ENCODE measurements at places on chromosomes 3 and 15.

DNA sequence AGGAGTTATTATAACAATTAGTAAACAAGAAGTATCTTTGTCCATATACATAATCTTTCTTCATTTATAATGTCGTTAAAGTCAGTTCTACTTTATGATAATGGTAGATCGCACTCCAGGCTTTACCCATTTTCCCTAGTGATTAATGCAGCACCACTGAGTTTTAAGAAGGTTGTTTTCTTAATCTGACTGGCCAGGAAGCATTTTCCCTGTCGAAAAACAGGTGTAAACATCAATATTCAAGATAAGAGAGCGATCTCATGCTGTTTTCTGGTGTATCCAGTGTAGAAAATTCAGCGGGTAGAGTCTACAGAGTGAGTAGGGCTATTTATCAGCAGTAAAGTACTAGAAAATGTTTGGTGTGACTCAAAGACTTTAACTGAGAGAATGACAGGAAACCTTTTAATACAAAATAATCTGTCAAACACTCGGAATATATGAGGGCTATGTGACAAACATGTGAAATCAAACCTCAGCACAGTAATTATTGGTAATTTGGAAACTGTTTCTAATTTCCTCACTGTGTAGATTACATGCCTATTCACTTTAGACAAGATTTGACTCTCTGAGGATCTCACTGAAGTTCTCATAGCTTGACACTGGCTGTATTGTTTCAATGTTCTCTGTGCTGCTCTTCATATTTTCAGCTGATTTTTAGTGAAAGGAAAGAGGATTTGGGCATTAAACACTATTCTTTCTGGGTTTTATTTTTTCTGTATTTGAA, 1013.2 kb downstream of the VGLL3 start:
- no peak for DNase-seq

- no peak for DNase-seq
These were observed 290.7 kb upstream of the LMCD1 start for GRCh38 chr3:8210882-8211341.

DNA sequence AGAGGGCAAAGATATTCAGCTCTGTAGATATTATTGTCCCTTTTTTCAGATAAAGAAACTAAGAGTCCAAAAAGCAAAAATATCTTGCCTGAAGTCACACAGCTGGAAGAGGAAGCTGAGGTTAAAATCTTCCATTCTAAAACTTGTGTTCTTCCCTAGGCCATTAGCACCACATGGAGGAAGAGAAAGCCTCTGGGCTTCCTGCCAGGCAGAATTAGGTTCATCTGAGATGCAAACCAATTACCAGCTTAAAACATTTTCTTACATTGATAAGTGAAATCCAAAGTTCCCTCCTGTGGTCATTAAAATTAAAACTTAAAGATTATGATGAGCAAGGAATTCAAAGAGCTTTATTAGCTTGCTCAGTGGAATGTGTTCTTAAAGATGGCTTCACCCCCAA, 235.3 kb upstream of the SETMAR start:
- DNase-seq = no peak

- DNase-seq = no peak
These were observed 1.7 kb downstream of the PLCD1 start for GRCh38 chr3:38027466-38028465.

- DNase-seq = no peak
These were observed 136.1 kb upstream of the RBMS3 start for GRCh38 chr3:29144807-29145206.

DNA sequence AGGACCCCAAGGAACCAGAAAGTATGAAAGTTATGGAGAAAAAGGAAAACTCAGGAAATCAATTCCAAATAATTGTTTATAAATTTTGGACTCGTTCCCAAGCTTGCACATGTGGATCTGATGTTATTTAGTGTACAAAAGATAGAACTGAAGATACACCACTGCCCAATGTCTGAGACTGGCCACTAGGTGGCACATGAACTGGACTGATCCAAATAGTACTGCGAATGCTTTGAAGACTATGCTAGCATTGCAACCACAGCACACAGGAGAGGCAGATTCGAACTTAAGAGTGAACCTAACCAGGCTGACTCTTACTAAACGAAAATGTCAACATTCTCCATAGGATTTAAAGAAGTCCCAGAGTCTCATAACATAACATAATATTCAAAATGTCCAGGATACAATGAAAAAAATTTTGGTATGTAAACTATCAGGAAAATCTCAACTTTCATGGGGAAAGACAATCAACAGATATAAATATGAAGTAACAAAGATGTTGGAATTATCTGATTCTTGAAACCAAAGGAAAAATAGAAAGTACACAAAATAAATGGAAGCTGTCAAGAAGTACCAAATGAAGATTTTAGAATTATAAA, 596.7 kb downstream of the FGF12 start:
- peak; percentile 60 for DNase-seq

DNA sequence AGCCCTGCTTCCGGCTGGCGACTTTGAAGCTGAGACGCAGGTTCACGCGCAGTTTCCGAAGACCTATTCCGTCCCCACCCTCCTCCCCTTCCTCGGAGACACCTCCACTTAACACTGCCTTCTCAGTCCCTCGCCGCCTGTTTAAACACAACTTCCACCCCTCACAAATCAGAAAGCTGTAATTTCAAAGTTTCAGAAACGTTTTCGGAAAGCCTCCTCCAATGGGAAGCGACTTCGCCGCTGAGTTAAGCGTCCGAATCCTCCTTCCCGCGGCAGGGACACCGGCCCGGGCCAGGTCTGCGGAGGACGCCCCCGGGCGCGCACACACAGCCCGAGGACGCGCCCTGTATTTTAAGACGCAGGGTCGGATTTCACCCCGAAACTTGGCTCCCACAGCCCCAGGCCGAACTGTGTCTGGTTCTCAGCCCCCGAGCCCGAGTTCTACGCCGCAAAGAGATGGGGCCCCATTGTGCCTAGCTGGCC, 559 bp upstream of the LRRN1 start:
- DNase-seq = no peak

GRCh38 chr15:58309963-58310928, 121.5 kb upstream of the LIPC start:
- DNase-seq = no peak

- no peak for DNase-seq
These were observed 257.0 kb upstream of the GOLGA6L4 start for GRCh38 chr15:83978588-83978987.

DNA sequence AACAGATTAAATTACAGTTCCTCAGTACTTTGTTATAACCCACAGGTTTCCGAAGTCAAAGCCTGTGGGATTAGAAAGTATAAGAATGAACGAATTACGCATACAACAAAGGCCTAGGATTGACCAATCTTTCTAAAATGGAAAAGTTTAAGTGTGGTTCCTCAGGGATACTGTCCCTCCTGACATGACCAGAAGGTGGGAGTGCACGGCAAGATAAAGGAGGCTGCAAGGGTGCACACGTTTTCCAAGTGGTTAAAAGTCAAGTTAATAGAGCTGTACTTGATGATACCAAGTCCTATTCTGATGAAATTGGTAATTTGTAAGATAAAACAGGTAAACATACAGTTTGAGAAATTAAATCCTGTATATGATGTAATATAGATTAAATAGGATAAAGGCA, 96.2 kb downstream of the ALDH1A2 start:
- no peak for DNase-seq

DNA sequence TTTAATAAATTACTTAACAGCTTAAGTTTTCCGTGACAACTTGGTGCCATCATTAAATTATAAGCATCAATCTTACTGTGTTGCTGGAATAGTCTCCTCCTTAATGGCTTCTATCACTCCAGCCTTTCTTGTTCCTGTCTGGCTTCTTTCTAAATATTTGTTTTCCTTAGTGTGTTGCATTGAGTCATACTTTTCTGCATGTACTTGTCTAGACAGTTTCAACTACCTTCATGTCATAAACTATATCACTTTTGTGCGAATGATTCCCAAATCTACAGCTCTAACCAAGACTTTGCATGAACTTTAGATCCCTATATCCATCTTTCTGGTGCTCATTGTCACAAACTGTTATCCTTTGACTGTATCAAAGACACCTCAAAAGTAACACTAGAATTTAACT, 78.4 kb downstream of the AKAP13 start:
- no peak for DNase-seq

DNA sequence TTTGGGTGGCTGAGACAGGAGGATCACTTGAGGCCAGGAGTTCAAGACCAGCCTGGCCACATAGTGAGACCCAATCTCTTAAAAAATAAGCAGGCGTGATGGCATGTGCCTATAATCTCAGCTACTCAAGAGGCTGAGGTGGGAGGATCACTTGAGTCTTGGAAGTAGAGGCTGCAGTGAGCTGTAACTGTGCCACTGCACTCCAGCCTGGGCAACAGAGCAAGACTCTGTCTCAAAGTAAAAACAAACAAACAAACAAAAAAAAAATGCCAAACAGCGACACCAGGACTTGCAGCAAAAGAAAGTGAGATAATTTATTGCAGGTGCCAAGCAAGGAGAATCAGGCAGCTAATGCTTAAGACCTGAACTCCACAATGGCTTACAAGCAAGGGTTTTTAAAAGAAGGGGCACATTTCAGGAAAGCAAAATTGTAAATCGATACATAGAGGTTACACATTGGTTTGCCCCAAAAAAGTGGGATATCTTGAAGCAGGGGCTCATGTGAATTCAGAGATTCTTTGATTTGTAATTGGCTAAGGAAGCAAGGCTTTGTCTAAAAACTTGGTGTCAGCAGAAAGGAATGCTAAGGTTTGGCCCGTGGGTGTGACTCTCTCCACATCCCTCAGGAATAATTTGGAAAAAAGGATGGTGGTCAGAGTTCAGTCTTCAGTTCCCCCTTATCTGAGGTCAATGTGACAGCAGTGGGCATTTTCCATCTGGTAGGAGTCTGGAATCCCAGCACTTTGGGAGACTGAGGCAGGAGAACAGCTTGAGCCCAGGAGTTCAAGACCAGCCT, 5.2 kb upstream of the MPI start:
- no peak for DNase-seq

GRCh38 chr15:57384816-57385215, 8.5 kb downstream of the CGNL1 start:
- DNase-seq = no peak

DNA sequence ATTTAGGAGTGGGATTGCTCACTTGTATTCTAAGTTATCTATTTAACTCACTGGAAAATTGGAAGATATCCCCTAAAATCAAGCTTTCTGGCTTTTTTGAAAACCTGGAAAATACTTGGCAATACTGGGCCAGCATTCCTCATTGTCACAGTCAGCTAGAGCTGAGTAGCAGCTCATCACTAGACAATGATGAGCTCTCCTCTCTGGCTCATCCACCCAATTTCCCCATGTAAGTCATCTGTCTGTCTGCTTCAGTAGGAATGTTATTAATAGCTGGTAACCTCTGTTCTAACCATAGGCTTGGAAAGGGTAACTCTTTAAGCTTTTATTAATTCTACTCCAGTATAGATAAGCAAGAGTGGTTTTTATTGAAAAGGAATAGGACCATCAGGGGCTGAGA, 39.7 kb upstream of the PIK3R4 start:
- no peak for DNase-seq

- DNase-seq = no peak
These were observed 135.3 kb downstream of the LRTM1 start for GRCh38 chr3:54792584-54792983.

DNA sequence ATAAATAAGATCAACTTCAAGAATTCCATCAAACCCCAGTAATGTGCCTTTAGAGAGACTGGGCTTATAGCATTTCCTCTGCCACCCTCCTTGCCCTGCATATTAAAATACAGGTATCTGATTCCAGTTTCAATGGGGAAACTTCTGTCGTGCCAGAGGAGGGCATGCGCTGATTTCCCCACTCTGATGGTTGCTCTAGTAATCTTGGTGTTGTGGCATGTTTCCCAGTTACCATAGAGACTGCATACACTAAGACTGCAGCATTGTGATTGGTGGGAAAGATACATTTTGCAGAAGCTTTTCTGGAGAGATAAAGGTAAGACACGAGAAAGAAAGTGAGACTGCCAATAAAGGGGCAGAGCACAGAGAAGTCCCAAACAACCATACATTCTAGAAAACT, 225.6 kb downstream of the TIGIT start:
- no peak for DNase-seq

DNA sequence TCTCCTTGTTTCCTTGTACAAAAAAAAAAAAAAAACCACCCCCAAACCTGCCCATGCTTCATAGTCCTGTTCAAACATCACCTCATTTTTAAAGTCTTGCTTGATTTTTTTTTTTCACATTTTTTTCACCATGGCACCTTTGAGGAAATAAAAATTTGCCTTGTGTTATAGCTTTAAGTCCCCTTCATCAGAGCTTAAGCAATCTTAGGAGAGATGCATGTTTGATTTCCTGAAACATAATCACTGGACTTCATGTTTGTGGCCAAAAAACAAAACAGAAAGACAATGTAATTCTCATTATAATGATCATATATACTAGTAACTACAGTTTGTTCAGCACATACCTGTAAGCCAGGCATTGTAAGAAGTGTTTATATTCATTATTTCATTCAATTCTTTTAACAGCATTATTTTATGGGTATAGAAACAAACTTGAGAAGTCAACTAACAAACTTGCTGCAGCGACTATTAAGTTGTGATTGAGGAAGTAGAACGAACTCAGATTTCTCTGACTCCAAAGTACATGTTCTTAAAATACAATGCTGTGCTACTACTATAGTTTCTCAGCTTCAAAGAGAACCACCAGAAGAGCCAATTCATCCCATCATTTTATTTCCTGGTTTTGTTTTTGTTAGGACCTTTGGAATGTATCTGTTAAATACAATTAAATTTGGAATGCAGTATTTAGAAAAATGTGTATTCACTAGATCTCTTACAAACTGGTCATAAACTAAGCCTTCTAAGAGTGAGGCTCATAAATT, 203.8 kb downstream of the TCF12 start:
- no peak for DNase-seq

- DNase-seq = no peak
These were observed 9.0 kb upstream of the GNB4 start for GRCh38 chr3:179460260-179460659.

DNA sequence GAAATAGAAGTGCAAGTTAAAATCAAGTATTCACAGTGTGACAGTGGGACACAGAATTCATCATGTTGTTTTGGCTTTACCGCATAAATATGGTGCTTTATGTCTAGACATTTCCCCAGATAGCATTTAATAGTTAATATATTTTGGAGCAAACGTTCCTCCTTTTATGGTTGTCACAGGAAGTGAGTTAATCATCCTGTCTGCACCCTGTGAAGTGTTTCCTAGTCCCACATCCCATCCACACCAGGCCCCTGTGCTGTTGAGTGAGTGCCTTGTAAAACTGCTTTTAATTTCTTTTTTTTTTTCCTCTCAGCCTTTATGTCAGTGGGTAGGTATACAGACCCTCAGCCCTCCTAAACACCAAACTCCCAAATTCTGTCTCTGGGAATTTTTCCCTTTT, 393.7 kb downstream of the FEZF2 start:
- DNase-seq = no peak

DNA sequence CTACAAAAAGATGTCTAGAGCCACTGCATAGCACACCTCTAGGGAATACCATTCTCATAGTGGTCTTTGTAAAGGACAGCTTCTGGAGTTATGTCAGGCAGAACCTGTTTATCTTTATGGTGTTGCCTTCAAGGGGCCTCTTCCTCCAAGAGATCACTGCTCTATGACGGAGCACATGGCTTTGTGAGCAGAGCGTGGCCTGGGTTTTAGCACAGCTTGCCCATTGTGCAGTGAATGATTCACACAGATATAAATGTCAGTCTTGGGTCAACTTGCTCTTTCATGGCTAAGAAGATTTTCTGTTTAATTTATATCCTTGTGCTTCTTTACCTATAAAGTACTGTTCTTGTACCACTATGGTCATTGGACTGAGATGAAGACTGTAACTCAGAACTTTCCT, 41.5 kb upstream of the RBMS3 start:
- DNase-seq = no peak

Data from HCT116 (cell line).